ENCODE measurements at places on chromosomes 6 and 20.
A peak's percentile ranks its signal among the peaks of the same experiment; 100 is the strongest.

DNA sequence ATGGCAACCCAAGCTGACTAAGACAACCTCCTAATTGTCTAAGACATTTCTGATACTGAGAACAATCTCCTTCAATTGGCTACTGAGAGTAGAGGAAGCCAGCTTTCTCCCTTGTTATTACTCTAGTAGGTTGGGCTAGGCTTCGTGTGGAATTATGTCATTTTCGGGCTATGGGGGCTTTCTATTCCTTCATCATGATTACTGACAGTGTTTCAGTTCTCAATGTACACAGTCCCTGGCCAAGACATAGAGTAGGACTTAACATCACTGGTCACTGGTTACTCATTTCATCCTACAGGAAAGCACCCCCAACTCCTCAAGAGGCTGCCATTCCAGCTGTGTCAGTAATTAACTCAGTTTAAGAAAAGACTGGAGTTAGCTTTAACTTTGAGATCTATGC, 100.0 kb downstream of the KIF6 start:
- no peak for DNase-seq

DNA sequence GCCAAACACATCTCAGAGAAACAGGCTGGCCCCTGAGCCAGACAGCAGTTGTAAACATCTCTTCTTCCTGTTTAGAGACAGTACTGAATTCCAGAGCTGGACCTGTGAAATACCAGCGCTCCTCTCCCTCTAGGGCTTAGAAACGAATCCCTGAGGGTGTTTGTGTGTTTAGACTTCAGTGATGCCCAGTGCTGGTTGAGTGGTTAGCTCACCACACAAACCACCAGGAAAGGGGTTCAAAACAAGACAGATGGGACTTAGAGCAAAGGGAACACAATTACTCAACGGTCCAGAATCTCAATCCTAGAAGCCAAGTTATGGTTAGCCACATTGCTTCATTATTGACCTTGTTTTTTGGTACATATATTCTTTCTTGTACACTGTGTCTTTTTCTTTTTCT, 108.7 kb upstream of the TMEM170B start:
- no peak for DNase-seq

GRCh38 chr6:107523054-107523791, 33.3 kb downstream of the SOBP start:
- no peak for DNase-seq

DNA sequence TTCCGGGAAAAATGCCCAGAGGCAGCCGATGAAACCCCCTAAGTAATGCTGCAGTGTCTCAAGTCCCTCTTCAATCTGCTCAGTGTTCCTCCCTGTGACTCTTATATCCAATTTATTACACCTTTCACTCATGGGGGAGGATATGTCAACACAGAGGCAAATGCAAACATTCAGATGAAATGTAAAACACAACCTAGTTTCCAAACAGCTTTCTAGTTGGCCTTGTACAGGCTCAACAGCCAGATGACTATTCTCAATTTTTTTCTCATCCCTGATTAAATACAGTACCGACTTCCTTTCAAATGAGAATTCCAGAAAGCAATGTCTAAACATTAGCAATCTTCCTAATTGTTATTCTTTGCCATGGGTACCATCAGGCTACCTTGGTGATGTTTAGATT, 65.0 kb downstream of the BLOC1S5 start:
- DNase-seq: no peak

- no peak for DNase-seq
Observed at GRCh38 chr6:147618927-147619326, 110.4 kb downstream of the SAMD5 start.

- DNase-seq: no peak
Observed at GRCh38 chr6:13099771-13100170, 228.6 kb downstream of the TBC1D7 start.

DNA sequence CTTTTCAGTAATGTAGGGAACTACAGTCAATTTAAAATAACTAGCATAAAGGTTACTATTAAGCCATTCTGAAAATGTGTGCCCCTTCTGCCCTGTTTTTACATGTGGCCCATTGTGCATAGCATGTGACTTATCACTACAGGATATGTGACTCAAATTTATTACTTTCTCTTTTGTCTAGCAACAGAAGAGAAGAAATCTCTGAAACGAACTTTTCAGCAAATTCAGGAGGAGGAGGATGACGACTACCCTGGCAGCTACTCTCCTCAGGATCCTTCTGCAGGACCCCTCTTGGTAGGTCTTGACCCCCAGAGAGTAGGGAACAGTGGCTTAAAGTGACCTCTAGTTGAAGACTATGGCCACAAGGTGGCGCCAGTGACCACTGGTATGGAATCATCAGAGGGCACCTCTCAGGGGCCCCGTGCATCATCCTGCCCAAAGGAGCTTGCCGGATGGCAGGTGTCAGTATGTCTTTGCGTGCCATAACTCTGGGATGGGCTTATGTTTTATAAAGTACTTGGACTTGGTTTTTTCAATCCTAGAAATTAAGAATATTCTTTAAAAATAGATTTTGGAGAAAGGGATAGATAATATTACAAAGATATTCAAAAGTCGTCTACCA, 23.9 kb downstream of the RPRD1B start:
- DNase-seq: peak; percentile 86

- no peak for DNase-seq
Observed at GRCh38 chr6:150027806-150028565, 2.7 kb upstream of the RAET1L start.

DNA sequence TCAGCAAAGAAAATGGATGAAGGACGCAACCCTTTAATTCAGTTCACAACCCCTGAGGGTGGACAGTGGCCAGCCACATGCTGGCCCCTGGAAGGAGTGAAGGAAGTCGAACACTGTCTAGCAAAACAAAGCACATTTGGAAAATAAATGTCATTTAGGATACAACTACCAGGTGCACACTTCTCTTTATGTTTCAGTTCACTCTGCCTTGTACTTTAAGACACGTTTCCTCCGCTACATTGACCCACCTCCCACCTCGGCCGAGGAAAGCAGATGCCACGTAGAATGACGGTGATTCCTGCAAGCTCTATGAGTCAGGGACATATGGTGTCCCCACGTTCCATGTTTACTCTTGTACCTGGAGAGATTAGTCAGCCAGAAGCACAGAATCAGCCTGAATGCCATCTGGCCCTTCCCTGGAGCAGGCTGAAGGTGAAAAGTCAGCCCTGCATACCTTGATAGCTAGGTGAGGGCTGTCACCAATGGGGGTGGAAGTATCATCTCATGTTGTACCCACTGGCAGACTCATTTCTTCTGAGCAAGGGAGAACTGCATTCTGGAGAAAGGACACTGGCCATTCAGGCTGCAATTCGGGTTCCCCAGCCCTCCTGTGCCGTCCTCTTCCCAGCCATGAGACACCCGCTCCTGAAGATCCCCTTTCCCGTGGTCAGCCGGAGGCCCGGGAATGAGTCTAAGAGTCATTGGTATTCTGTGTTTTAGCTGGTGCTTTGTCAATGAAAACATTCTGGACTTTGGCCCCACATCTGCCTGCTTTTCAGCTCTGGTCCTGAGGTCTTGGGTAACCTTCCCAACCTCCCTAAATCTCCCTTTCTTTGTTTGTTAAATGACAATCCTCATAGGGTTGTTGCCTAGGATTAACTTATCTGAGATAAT, 60.6 kb downstream of the FOXA2 start:
- no peak for DNase-seq

GRCh38 chr6:91827151-91827550, 1240.3 kb upstream of the MAP3K7 start:
- DNase-seq: no peak

GRCh38 chr6:62103186-62103859, 182.7 kb downstream of the KHDRBS2 start:
- DNase-seq: no peak

- peak; percentile 28 for DNase-seq
Observed at GRCh38 chr6:47168180-47168579, 126.0 kb upstream of the ADGRF1 start.

DNA sequence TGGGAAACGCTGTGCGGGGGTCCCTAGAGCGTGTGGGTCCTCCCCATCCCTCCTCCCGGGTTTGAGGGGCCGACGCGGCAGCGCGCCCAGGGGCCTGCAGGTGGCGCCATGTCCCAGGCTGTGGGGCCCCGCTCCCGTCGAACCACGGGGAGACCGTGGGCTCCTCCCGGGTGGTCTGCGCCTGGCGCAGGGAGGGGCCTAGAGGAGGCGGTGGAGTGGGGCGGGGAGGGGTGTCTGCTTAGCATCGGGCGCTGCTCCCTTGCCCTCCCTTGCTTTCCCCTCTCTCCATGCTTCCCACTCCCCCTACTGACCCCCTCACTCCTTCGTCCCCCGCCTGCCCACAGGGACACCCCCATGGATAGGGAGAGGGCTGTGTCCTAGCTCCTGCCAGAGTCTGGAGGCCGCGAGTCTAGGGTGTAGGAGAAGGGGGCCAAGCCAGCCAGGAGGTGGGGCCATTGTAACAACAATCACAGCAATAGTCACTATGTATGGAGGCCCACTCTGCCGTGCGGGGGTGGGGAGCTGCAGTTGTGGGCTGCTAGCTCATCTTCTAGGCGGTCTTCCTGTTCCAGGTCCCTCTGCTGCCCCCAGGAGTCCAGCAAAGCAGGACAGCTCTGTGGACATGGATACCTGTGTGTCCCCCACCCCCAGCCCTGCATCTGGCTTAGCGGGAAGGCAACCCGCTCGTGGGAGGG, 51.7 kb downstream of the CHMP4B start:
- DNase-seq: peak; percentile 27

GRCh38 chr6:7721649-7722048, 4.2 kb upstream of the BMP6 start:
- DNase-seq: no peak

All from left ventricle myocardium inferior (tissue), 1 donor.